ENCODE measurements at places on chromosomes 5 and 9.

- DNase-seq: no peak
Observed at GRCh38 chr5:15365070-15365469, 134.9 kb upstream of the FBXL7 start.

DNA sequence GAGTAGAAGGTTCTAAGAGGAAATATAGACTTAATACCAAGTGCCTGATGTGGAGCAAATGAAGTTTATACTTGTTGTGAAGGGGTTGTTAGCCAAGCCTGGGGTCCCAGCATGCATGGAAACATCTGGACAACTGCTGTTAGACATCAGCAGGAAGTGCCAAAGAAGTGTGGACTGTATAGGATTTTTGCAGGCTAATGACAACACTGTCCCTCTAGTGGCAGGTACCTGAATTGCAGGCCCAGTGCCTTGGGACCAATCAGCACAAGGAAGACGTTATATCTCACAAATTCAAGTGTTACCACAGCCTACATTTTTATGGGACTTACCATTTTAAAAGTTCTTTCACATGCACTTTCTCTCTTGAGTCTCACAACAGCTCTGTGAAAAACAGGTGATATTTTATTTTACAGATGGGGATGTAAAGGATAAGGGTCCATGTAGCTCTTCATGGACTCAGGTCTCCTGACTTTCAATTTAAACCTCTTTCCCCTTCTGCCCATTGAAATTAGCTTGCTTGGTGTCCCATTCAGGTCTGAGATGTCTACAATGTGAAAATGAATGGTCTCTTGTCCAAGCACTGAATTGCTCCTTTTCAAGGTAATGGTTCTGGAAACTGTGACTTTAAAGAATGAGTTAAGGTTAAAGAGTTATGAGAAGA lies 89.0 kb upstream of the MAP1B start:
- DNase-seq: peak; percentile 44

DNA sequence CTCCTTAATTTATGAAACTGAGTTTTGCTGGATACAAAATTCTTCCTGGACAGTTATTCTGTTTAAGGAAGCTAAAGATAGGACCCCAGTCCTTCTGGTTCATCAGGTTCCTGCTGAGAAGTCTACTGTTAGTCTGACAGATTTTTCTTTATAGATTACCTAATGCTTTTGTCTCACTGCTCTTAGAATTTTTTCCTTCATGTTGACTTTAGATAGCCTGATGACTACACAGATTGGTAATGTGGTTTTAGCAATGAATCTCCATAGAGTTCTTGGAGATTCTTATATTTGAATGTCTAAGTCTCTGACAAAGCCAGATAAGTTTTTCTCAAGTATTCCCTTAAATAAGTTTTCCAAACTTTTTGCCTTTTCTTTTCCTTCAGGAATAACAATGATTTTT lies 419.7 kb downstream of the CDH10 start:
- DNase-seq: no peak

- DNase-seq: no peak
Observed at GRCh38 chr5:84602371-84602771, 217.7 kb upstream of the EDIL3 start.

GRCh38 chr5:146076028-146076427 lies 29.3 kb downstream of the PLAC8L1 start:
- DNase-seq: no peak

DNA sequence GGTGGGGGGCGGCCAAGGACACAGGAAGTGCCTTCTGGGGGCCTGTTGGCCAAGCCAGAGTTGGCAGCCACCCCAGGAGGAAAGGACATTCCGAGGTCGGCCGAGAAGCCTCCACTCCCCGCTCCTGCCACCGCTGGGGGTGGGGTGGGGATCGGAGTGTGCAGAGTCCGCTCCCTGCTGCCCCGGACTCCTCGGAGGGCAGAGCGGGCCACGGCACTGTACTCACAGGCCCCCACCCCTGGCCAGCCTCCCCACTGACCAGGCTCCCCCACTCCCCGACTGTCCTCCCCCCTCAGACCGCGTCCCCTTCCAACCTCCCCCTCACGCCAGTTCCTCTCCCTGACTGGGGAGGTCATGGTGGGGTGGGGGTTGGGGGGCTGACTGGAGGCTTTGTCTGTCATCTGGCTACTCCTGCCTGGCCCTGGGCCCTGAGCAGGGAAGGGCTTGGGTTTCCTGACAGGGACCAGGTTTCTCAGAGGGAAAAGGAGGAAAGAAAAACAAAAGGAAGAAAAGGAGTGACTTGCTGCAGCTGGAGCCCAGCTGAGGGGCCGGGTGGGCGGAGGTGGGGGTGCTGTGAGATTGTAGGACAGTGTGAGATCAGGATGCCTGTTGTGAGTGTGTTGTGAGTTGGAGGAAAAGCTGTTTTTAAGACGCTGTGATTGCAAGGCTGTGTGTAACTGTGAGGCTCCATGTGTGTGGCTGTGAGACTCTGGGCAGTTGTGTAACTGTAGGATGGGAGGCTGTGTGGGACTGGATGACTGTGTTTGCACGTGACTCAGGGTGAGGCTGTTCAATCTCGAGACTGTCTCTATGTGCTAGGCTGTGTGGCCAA lies 29.7 kb downstream of the CNTFR start:
- DNase-seq: no peak

GRCh38 chr5:34691326-34691725 lies 35.2 kb downstream of the RAI14 start:
- no peak for DNase-seq

GRCh38 chr5:77012601-77013000 lies 17.6 kb upstream of the AGGF1 start:
- no peak for DNase-seq

DNA sequence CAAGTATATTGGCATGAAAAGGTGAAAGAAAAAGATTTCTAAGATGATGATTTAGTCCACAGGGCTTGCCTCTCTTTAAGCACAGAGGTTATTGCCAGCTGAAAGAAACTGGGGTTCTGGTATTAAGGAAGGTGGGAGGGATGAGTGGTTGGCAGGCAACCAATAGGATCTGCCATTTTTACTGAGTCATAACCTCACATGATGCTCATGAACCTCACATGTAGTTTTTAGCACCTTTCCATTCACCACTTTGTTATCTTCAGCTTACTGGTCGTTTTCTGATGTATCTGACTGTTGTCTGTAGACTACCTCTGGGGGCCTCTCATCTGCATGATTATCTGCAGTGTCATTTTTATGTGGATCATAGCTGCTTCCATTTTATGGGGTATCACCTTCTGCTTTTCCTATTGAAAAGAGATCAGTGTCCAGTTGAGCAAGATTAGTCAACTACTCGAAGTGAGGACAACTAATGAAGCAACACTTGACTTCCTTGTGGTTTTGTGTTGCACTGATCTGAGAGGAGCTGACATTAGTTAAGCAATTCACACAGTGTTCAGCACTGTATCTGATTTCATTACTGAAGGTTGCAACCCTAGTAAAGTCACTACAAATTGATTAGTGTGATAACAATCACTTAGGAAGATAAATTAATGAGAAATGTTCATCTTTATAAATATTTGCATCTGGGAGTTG lies 186.3 kb downstream of the SGCD start:
- DNase-seq: no peak

DNA sequence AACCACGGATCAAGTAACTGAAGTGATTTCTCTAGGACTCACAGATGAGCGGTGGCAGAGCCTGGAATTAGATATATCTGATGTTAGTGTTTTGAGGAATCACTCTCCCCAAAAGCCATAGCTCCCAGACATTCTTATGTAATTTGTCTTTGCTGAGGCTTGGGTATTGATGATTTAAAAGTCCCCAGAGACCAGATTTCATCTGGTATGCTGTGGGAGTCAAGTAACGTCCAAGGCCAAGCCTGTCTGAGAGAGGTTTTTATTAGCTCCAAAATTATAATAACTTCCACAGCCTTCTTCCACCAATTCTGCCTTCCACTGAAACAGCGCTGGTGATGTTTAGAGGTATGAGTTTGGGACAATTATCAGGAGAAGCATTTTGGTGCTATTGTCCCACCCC lies 21.3 kb upstream of the KCNIP1 start:
- no peak for DNase-seq
